Urinary bladder (tissue), 4 donors: ENCODE measurements at places on chromosomes 5 and 9. TPM values are rescaled to one million over a fixed set of nuclear protein-coding genes. Genes with fewer than 3 reads are reported as not detected.

The ASPN gene
- total RNA-seq = 298 TPM

The CDH12 gene
- 3.5 TPM for total RNA-seq

GRCh38 chr5:17221843-17222636, 4.6 kb downstream of the BASP1 start:
- no peak for DNase-seq

DNA sequence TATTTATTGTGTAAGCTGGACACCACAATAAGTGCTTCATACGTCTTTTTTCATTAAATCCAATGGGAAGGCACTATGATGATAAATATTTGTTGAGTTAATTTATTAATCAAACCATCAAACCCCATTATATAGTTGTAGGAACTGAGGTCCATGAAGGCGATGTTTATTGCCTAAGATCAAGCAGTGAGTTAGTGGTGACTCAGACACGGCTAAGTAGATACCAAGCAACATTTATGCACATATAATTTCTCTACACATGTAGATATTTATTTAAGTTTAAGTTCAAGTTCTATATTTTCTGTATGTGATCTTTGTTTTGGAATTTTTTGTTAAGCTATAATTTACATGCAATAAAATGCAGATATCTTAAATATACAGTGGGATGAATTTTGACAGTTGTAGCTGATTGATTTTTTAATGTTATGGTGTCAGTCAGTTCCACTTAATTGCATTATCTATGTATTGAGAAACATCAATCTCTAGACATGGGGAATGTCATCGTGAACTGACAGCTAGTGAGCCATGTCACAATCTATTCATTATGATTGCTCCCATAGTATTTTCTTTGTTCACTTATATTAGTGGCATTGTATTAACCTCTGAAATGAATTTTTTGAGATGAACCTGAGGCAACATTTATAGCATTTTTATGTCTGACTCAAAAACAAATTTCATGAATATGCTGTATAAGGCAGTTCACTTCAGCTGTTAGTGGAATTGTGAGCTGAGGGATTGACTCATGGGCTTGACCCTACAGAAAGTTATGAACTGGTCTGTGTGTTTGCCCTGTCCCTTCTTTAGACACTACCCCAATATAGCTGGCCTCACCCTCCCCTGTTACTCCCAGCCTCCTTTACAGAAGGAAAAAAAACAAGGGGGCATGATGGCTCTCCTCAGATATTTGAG, 11.9 kb upstream of the GARNL3 start:
- no peak for DNase-seq

GRCh38 chr9:122986010-122986409, 45.2 kb downstream of the RABGAP1 start:
- no peak for DNase-seq
